Activated CD4-positive, alpha-beta T cell treated with anti-CD3 and anti-CD28 coated beads, Interleukin-2, amount 50 U/mL, for 48 hours (primary cell): ENCODE measurements at places on chromosomes 4 and X.

DNA sequence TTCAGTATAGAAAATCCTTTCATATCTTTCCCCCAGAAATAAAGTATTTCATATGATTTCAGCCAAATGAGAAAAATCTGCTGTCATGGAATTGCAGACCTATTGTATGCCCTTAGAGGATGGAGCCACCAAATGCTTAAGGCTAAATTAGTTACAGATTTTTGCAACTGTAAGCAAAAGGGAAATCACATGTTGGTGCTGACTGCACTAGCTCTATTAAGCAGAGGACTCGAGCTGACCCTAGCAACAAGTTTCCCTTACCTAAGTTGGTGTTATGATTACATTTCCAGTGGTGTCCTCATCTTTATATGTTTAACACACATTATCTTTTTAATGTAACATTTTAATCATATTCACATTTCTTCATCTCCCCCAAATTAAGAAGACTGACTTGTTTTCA lies 58.3 kb upstream of the DOCK11 start:
- DNase-seq = no peak

DNA sequence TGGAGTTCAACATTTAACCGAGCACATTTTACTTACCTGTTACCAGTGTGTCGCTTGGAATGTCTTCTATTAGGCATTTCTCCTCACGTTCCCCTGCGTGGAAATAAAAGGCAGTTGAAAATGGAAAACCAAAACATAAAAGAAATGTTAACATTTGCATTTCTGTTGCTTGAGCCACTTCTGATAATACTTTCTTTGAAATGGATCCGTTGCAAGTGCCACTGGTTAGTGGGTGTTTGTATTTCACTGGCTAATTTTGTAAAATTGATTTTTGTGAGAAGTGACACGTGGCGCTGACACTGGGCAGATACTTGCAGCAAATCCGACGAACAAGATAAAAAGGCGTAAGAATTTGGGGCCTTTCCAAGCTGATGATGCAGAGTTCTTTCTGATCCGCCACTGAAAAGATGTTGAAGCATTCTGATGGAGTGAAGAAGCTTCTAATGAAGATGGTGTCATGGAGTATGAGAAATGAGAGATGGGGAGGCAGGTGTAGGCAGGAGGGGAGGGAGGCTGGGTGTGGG lies 18.8 kb downstream of the SPON2 start:
- no peak for DNase-seq

GRCh38 chr4:10029403-10029802 lies 8.1 kb upstream of the SLC2A9 start:
- no peak for DNase-seq

DNA sequence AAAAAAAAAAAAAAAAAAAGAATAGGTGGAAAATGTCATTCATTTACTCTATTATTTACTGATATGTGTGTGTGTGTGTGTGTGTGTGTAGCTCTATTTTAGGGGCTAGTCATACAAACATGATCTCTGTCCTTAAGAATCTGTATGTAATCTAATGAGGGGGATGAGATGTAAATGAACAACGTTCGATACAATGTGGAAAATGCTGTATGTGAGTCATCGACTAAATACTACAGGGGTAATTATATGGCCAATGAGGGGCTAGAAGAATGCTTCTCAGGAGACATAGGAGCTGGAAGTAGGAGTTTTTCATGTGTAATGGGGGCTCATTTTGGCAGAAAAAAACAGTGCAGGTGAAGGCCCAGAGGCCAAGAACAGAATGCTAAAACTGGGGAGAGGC lies 41.9 kb downstream of the LEF1 start:
- DNase-seq = no peak

- no peak for DNase-seq
These were observed 14.9 kb upstream of the FAM9B start for GRCh38 chrX:9048801-9049200.

- DNase-seq = no peak
These were observed 85.9 kb downstream of the ASMT start for GRCh38 chrX:1700757-1701156.
